CD4-positive, alpha-beta T cell treated with Interleukin-10 for 1 hour (primary cell): ENCODE measurements at places on chromosomes 11 and 22.

DNA sequence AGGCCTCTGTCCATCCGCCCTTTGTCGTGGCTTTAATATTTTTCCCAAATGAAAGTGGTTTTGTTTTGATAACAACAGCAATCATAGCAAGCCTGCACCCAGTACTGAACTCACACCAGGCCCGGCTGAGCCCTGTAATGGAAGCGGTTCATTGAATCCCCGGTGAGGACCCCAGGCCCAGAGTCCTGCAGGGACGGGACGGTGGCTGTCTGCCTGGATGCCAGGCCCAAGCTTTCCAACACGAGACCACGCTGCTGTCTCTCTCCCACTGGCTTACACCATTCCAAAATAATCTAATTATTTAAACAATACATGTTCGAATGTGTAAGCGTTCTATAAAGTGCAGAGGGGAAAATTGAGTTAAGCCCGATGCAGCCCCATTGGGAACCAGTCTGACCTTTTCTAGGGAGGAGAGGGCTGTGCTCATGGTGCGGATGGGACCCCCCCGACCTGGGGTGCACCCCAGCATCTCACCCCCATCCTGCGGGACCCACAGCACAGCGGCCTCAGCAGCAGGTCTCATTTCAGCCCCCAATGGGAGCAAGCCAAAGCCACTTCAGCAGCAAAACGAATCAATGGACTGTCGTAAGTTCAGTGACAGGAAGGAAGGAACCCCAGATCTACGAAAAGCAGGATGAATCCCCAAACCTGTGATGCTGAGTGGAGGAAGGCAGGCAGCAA, 1046.9 kb downstream of the BRD1 start:
- DNase-seq = no peak

DNA sequence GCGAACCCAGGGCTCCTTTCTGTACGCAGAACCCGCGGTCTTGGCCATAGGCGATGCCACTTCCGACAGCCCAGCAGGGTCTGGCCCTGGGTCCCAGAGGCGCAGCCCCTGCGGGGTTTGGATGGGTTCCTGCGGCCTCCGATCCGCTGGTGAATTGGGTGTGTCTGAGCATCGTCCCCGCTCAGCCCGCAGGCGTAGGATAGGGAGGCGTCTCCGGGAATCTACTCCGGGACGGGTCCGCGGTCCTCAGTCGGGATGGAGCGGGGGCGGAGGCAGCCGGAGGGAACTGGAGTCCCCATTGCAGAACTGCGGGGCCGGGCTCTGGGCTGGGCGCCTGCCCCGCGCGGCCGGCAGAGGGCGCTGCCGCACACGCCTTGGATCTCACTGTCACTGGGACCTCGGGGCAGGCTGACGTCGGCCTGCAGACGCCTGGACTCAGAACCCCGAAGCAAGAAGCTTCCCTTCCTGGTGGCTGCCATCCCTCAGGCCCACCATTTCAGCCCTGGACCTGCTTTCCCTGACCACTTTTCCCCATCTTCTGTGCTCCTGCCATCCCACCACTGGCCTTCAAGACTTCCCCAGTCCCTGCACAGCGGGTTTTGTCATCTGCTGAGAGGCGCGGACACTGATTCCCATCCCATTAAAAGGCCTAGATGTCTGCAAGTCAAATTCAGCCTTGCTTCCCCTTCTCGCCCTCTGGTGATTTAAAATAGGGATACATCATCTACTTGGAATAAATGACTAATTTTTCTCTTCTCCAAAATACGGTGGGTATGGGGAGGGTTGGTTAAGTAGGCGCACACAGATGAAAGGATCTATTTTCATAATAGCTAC, 38.3 kb upstream of the CREB3L1 start:
- DNase-seq = peak; percentile 85

DNA sequence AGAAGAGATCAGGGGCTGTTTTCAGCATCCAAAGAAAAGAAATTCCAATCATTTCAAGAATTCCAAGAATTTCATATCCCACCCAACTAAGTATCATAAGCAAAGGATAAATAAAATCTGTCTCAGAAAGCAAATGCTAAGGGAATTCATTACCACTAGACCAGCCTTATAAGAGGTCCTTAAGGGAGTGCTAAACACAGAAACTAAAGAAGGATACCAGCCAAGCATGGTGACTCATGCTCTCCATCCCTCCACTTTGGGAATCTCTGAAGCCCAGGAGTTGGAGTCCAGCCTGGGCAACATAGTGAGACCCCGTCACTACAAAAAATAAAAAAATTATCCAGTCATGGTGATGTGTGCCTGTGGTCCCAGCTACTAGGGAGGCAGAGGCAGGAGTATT, 17.8 kb downstream of the FADD start:
- no peak for DNase-seq

DNA sequence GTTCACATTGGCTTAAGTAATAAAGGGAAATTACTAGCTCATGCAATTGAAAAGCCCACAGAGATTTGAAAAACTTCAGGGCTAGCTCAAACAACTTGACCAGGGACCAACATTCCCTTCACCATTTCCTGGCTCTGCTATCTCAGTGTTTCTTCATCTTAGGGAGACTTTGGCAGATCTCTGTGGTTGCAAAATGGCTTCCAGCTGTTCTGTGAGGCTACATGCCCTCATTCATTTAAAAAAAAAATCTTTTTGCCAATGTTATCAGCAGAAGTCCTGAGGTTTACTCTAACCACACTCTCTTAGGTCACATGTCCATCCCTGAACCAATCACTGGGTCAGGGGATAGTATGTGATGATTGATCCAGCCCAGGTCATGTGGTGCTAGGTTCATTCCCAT, 13.9 kb upstream of the RASSF10 start:
- no peak for DNase-seq

DNA sequence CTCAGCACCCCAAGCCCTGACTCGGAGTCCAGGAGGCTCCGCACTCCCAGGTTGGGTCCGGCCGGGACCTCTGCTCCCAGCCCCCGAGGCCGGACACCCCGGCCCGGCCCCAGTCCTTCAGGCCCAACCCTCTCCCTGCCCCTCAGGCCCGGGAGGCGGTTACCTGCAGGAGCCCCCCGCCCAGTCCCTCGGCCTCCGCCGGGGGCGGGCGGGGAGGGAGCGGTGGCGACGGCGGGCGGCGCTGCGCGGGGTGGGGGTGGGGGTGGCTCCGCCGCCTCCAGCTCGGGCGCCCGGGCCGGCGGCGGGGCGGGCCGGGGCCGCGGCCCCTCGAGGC, 310 bp downstream of the TCF20 start:
- DNase-seq = no peak
